ENCODE measurements at places on chromosomes 2 and 18.

DNA sequence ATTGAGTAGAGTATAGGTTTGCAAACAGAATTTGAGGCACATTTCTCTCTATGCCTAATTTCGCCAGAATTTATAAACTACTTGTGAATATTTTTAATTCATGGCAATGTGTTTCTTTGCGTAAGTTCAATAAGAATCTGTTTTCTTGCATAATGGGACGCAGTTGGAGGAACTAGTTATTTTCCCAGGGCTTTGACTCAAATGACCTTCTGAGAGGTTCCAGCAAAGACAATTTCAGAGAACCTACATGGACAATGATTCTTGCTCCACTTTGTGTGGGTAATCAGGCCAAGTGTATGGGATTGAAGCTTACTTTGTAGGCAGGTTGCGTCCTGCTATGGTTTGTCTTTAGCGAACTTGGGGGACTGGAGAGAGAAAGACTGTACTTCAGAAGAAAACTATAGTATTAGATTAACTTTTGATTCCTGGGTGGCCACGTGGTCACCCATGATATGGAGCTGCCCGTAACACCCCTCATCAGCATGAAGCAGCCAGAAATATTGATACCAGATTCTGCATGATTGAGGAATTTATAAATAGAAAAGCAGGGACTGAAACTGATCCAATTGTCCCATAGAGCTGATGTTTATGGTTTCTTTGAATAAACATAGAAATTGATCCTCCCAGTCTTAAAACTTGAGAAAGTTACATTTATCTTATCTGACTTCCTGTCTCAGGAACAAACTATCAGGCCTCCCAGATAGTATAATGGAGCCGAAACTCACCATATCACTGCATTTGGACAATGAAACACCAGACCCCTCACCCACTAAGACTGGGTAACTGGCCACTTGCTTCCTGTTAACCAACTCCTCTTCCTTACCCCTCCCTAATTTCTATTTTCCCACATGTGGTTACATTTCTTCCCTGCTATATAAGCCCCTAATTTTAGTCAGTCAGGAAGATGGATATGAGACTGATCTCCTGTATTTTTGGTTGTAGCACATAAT is 815.3 kb upstream of the HS6ST1 start:
- no peak for DNase-seq

DNA sequence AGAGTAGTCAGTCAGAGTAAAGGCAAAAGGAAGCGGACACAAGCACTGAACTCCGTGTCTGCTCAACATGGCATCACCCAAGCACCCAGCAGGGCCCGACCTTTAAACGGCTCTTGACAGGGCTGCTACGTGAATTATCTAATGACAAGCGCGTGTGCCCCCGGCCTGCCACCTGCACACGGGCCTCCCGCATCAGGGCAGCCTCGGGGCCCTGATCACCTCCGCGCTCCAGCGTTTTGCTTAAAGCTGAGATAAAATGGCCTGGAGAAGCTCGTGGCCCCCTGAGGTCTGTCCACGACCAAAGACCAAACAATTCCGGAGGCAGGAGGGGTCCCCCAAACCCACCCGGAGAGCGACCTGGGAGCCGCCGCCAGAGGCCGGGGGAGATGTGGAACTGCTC is 376 bp downstream of the NDUFA10 start:
- DNase-seq = peak; percentile 7

DNA sequence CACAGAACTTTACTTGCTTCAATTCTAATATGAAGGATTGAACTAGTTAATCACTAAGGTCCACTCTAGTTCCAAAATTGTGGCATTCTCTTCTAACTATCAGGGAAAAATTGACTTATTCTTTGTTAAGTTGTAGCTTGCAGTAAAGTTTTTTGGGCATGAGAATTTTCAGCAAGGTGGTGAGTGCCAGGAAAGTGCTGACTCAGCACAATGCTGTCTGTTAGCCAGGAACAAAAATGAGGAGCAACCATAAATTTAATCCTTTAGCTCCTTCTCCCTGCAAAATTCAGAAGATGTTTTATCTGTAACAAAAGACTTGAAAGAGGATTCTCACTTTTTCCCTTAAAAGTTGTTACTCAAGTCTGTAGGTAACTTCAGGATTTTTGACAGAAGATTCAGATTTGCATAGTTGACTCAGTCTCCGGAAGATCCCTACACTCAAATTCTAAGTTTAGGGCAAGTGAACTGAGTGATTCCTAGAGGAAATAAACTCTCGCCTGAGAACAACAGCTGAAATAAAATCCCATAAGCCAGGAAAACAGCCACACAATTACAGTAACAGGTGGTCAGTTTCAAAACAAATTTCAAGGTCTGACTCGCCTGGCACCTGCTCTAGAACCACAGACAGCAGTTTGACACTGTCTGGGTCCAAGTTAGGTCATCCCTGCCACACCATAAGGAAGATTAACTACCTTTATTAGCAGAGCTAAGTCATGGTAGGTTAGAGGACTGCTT is 20.2 kb upstream of the DARS1 start:
- no peak for DNase-seq

DNA sequence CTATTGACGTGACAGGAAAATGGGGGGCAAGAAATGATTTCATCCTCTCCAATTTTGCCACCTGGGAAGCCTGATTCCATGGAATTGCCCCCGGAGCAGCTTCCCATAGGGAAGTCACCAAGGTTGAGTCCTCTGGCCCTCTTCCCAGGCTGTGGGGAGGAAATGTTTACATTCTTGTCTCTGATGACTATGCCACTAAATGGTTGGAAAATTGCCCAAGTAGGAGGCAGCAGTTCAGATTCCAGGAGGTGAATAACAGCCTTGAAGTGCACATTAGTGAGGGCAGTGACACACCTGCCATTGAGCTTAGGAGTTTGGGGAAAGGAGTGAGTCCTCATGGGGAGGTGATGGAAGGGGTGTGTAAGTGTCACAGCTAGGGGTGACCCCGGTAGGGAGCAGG is 449.2 kb upstream of the DCC start:
- peak; percentile 0 for DNase-seq

DNA sequence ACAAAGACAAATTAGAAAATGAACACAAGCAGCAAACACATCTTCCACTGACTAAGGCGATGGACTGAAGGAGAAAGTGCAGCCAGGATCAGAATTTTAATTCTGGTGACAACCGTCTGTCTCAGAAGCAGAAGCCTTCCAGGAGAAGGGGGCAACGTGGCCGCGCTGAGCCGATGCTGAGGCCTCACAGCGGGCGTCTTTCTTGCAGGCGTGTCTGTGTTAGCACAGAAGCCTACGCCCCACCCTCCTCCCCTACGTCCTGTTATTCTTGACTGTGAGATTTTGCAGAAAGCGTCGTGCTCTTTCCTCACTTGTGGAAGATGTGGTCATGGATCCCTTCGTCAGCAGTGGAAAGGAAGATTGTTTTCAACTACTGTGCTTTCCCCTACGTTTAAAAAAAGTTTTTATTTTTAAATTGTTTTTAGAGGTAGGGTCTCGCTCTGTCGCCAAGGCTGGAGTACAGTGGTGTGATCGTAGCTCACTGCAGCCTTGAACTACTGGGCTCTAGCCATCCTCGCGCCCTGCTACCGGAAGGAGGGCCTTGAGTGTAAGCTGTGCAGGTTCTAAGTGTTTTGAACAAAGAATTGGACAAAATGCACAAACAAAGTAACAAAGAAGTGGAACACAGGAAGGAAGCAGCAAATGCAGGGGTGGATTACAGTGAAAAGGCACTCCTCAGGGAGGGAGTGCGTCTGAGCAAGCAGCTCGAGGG is 422.0 kb downstream of the GALR1 start:
- DNase-seq = no peak

DNA sequence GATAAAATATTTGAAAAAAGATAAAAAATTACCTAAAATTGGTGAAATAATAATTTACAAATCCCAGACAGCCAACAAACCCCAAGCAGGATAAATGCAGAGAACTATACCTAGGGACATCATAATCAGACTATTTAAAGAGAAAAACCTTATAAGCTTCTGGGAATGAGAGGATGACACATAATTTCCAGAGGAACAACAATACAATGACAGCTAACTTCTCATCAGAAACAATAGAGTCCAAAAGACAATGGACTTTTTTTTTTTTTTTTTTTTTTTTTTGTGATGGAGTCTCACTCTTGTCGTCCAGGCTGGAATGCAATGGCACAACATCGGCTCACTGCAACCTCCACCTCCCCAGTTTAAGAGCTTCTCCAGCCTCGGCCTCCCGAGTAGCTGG is 65.2 kb downstream of the SOCS6 start:
- DNase-seq = no peak

- no peak for DNase-seq
Measured at GRCh38 chr18:24560511-24560981, 100.1 kb downstream of the HRH4 start.

- DNase-seq = peak; percentile 44
Measured at GRCh38 chr2:206805887-206806607, 40.6 kb downstream of the FASTKD2 start.

GRCh38 chr2:148524519-148524919 is 120.0 kb upstream of the EPC2 start:
- DNase-seq = no peak

DNA sequence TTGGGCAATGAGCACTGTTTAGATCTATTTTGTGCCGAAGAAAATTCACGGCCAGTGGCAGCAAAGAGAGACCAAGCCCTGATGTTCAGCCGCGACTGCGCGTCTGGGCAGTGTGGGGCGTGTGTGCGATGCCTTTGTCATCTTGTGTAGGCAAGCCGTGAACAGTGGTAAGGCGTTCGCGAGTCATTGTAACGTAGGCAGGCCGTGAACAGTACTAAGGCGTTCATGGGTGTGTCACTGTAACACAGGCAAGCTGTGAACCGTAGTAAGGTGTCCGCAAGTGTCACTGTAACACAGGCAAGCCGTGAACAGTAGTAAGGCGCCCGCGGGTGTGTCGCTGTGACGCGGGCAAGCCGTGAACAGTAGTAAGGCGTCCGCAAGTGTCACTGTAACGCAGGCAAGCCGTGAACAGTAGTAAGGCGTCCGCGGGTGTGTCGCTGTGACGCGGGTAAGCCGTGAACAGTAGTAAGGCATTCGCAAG is 99.9 kb downstream of the NFATC1 start:
- DNase-seq = no peak

- DNase-seq = no peak
Measured at GRCh38 chr18:74360852-74361655, 45.4 kb downstream of the C18orf63 start.

DNA sequence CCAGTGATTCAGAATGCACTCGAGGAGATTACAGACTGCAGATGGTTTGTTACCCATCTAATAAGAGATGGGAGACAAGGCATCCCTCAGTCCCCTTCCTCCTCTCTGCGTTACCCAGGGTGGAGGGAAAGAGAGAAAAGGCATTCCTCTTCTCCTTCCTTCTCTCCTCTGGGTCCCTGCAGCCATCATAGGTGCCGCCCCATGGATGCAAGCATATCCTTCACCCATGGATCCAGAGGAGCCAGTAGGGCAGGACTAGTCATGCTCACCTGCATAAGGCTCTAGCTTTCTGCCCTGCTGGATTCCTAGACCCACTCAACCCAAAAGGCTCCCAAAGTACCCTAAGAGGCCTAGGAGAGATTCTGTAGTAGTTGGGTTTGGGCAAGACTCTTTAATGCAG is 20.4 kb downstream of the CMPK2 start:
- DNase-seq = peak; percentile 25

DNA sequence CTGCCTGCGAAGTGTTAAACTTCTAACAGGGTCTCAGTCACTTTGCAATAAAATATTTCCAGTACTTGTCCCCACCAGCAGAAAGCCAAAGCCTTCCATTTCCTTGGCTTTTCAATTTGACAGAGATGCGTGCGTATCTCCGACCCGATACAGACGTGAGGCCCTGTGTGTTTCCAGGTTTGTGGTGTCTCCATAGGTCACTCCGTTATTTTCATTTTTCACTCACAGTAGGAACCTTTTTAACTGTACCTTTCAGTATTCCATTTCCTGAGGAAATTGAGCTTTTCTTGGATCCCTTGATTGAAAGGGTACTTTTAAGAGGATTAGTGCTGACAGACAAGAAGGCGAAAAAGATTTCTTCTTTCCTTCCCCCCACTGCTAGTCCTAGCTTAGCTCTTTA is 116.3 kb upstream of the TTN start:
- no peak for DNase-seq

- no peak for DNase-seq
Measured at GRCh38 chr2:74513605-74514367, 464 bp upstream of the TLX2 start.

DNA sequence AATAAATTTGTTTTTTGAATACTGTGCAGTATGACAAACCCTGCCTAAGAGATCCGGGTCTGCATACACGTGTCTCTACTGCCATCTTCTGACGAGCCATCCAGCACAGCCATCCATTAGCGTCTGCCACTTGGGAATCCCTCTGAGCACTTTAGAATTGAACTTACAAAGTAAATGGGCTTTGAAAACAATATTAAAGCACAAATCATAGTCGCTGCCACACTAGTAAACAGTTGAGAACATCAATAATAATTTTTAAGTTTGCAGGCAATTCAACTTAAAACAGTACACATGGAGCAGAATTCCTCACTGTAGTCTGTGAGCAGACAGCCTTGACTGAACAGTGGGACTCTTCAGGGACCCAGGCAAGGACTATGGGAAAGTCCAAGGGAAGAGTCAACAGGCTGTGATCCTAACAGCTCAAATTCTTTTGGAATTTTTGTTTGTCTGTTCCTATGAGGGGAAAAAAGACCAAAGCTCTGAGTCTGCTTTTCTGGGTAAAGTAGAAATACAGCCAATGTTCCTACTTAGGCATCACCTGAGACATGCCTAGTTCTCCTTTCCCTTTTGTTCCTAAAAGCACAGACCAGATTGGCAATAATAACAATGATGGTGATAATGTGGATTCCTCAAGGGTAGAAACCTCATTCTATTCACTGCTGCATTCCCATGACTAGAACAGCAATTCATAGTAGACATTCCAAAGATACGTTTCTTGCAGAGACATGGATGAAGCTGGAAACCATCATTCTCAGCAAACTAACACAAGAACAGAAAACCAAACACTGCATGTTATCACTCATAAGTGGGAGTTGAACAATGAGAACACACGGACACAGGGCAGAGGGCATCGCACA is 92.9 kb downstream of the MREG start:
- DNase-seq = peak; percentile 84

DNA sequence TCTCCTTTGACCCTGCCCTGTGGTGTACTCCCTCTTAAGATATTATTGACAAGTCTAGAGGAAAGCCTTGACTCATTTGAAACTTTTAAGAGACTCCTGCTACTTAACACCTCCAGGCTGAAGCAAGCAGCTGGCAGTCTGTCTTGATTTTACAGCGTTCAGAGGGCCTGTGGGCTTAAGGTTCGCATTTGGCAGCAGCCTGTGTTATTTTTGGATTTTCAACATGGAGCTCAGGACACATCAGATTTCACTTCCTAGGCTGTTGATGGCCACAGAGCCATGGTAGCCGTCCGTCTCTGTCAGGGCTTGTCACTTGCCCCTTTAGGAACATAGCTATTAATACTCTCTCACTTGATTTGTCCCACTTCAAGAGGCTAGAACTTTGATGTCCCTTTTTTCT is 73.6 kb downstream of the VWA3B start:
- no peak for DNase-seq

All from fibroblast of villous mesenchyme (primary cell).